Lower lobe of right lung (tissue), 2 donors: ENCODE measurements at places on chromosomes 5 and 9.

DNA sequence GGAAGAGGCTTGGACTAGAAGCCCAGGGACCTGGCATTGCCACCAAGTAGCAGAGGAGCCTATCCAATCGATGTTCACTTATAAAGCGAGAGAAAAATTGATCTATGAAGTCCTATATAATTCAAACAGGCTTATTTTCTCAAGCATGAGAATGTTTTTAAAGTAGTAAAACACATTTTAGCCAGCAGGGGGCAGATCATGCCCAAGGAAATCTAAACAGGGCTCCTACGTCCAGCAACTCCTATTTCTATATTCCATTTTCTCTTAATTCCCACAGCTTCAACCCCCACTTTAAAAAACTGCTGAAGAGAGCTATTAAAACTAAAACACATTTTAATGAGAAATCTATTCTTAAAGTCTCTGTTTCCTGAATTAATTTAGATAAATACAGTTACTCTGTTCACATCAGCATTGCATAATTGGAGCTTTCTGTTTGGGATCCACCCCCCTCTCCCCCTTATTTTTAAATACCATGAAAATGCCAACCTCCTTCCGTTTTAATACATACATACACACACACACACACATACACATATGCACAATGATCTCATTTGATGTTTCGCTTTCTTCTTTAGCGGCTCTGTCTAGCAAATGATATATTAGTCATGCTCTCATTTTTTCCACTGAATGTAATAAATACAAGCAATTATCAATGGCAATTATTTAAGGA, 144.9 kb downstream of the MYO10 start:
- H3K36me3 ChIP-seq = peaks cover 4% of the 10 kb centered on the region
- no peaks in the 10 kb centered on the region for H3K27me3 ChIP-seq
- no peak for DNase-seq
- no peak overlapping the region for H3K27ac ChIP-seq
- H3K4me1 ChIP-seq = peaks cover 11% of the 10 kb centered on the region

DNA sequence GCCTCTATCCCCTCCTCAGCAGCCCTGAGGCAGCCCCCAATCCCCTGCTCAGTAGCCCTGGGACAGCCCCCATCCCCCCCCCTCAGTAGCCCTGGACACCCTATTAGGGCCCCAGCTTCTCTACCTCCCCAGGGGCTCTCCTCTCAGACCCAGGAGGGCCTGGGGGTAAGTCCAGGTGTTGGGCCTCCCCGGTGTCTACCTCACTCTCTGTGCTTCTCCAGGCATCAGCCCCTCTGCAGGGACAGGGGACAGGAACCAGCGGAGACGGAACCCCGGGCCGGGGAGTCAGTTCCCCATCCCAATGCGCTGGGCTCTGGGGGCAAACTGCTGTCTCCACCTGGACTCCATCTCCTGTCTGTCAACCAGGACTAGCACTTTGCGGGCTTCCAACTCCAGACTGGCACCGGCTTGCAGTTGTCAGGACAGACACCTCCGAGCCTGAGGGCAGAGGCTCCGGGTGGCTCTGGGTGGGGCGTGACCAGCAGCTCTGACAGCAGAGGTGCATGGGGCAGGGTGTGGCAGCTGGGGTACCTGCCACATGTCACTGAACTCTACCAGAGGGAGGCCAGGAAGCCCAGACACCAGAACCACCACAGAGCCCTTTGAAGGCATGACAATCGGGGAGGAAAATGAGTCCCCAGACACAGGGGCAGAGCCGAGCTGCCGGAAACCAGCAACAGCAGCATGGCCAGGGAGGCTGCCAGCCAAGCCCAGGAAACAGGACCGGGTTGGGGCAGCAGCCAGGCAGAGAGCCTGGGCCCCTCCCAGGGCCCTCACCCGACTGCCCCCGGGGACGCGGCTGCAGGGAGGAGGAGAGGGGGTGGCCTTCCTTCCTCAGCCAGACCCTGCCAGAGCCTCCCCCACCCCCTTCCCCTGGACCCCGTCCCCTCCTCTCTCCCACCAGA, 17.7 kb upstream of the UBAC1 start:
- no peak for DNase-seq
- H3K4me3 ChIP-seq = no peak overlapping the region
- peaks cover 17% of the 10 kb centered on the region for H3K4me1 ChIP-seq
- no peaks in the 10 kb centered on the region for H3K36me3 ChIP-seq
- H3K27me3 ChIP-seq = peaks cover 20% of the 10 kb centered on the region
- peak overlapping the region; percentile 31 for H3K27ac ChIP-seq

GRCh38 chr5:150600616-150601490, 39.6 kb upstream of the SYNPO start:
- no peaks in the 10 kb centered on the region for H3K27me3 ChIP-seq
- peak; percentile 43 for DNase-seq
- no peak overlapping the region for H3K4me3 ChIP-seq
- H3K27ac ChIP-seq = peak overlapping the region; percentile 38
- peaks cover 32% of the 10 kb centered on the region for H3K4me1 ChIP-seq

GRCh38 chr5:65307931-65308330, 173.8 kb downstream of the ADAMTS6 start:
- no peak overlapping the region for H3K4me3 ChIP-seq
- no peaks in the 10 kb centered on the region for H3K27me3 ChIP-seq
- DNase-seq = no peak

DNA sequence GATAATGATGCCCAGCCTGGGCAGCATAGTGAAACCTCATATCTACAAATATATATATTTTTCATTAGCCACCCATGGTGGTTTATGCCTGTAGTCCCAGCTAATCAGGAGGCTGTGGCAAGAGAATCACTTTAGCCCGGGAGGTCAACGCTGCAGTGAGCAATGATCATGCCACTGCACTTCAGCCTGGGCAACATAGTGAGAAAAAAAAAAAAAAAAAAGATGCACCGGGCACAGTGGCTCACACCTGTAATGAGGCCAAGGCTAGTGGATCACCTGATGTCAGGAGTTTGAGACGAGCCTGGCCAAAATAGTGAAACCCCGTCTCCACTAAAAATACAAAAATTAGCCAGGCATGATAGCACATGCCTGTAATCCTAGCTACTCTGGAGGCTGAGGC, 50.2 kb upstream of the ADRA1B start:
- no peaks in the 10 kb centered on the region for H3K36me3 ChIP-seq
- H3K27me3 ChIP-seq = no peaks in the 10 kb centered on the region
- no peaks in the 10 kb centered on the region for H3K4me1 ChIP-seq
- DNase-seq = no peak

GRCh38 chr5:40332970-40333369, 346.7 kb upstream of the PTGER4 start:
- no peaks in the 10 kb centered on the region for H3K27me3 ChIP-seq
- no peak for DNase-seq
- no peaks in the 10 kb centered on the region for H3K4me1 ChIP-seq
- H3K4me3 ChIP-seq = no peak overlapping the region
- no peaks in the 10 kb centered on the region for H3K36me3 ChIP-seq
- H3K27ac ChIP-seq = no peak overlapping the region

DNA sequence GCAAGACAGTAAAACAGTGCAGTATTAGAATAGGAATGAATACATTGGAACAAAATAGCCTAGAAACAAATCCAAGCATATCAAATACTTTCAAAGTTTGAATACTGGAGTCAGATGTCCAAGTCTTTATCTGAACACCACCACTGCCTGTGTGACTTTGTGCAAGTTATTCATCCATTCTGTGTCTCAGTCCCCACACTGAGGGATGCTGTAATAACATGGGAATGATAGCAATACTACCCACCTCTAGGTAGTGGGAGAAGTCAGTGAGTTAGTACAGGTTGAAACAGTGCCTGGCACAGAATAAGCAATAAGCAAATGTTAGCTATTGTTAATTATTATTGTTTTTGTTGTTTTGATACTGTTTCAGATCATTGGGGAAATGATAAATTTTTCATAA, 130.9 kb downstream of the SUSD1 start:
- H3K27ac ChIP-seq = no peak overlapping the region
- peaks cover 6% of the 10 kb centered on the region for H3K36me3 ChIP-seq
- no peaks in the 10 kb centered on the region for H3K27me3 ChIP-seq
